ENCODE measurements at places on chromosomes 6 and 20.

GRCh38 chr6:88919032-88919431 lies 44.4 kb downstream of the RNGTT start:
- DNase-seq, result no peak

GRCh38 chr6:61711849-61712248 lies 574.2 kb downstream of the KHDRBS2 start:
- no peak for DNase-seq

GRCh38 chr6:144681334-144681733 lies 396.2 kb downstream of the UTRN start:
- no peak for DNase-seq

GRCh38 chr20:59820204-59821041 lies 113.0 kb downstream of the SYCP2 start:
- no peak for DNase-seq

GRCh38 chr20:14785065-14785743 lies 447.8 kb upstream of the FLRT3 start:
- no peak for DNase-seq

GRCh38 chr6:129393654-129394053 lies 316.3 kb downstream of the ARHGAP18 start:
- DNase-seq, result no peak

DNA sequence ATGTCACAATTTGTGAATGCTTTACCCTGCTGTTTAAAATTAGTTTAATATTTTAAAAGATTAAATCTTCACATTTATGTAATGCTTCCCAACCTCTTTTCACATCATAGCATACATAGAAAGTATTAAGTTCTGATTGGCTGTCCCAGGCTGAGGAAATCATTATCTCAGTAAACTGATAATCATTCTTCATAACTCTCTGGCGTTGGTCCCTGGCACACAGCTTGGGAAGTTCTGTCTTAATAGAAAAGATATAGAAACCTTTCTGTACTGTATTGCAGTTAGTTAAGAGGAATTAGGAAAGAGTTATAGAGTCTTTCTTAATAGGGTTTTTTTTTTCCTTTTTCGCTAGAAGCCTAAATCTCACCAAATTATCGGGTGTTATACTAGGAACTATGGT lies 85.4 kb downstream of the CBFA2T2 start:
- DNase-seq, result no peak

DNA sequence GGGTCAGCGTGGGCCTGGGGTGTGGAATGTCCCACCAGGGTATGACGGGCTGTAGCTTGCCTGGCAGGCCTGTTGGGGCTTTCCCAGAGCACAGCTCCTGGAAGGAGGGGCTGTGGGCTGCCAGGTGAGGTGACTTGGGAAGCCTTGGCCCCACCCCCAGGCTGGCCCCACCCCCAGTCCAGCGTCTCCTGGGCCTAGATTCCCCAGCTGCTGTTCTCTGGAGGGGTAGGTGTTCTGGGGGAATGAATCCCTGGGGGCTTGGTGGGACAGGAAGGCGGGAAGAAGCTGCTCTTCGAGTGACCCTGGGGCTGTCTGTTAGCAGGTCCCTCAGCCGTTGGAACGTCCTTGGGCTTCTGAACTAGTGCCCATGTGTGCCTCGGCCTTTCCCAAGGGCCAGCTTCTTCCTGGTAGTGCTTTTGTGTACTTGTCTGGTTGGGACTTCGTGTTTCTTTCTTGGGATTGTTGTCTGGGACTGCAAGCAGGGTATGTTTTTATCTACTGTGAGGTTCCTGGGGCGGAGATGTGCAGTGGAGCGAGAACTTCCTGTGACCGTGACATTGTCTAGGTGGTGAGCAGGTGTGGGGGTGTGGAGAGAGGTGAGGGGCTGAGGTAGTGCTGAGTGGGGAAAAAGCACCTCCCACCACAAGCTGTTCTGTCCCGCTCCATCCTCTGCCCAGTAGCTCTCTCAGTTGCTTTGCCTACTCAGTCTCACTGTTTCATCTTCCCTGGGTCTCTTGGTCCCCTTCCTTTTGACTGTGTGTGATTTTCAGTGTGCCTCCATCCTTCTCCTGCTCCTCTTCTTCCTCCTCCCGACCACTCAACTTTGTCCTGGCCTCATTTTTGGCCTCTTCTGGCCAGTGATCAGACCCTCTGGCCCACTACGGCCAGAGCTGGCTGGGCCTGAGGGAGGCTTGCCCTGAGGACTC lies 1.3 kb upstream of the DDR1 start:
- DNase-seq, result no peak

DNA sequence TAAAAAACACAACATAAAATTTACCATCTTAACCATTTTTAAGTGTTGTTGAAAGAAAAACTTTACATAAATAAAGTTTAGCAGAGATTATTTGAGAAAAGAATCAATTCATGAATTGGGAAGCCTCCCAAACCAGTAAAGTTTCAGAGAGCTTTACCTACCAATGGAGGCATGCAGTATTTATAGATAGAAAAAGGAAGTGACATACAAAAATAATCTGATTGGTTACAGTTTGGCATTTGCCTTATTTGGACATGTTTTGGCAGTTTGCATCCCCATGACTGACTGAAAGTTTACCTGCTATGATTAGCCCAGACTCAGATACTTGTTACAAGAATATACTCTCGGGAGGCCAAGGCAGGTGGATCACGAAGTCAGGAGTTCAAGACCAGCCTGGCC lies 3.7 kb upstream of the CMTR1 start:
- no peak for DNase-seq

DNA sequence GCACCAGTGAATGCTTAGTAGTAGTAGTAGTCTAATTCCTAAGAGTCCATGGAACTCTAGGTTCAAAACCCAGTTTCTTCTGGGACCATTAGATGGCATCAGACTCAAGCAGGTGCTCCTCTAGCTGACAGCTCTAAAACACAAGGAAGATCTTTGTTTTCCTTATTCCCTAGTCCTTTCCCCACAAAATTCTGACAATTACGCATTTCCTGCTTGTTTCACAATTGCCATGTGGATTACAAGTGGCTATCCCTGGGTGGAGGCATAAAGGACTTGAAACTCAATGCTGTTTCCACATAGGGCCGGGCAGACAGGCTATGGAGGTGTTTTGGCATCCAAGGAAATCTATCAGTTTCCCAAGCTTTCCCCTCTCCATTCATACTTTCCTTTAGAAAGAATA lies 9.2 kb upstream of the HLA-DOB start:
- DNase-seq, result no peak

- DNase-seq, result no peak
Observed at GRCh38 chr6:77548662-77549366, 85.5 kb upstream of the HTR1B start.

DNA sequence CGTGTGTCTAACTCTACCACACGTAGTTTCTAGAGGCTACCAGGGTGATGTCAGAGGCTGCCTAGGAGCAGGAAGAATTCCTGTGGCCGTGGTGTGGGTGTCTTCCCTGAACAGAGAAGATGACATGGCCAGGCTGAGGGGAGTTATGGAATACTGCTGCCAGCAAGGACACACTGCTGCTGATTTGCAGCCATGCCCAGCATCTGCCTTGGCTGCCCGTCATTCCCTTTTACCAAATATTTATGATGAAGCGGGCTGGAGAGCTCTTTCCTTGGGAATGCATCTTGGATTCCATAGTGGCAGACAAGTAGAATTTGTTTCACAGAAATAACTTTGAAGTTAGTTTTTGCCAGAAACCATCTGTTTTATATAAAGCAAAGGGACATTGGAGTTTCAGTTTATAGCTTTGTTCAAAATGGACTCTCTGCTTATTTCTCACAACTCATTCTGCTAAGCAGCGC lies 80.8 kb upstream of the VSTM2L start:
- no peak for DNase-seq

DNA sequence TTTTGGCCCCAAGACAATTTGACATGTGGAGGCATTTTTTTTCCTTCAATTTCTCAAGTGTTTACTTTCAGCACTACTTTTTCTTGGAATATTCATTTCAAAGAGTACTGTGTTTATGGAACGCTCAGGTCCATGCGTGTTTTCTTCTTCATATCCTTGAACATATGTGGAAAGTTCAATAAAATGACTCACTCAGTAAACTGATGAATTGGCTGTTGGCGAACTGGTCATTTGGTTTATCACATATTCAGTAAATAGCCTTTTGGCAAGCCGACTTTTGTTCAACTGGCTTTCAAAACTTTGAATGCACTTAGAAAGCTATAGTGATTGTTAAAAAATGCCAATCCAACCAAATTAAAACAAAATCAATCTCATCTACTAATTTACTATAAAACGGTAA lies 964.6 kb upstream of the SLC35B3 start:
- DNase-seq, result no peak

- no peak for DNase-seq
Observed at GRCh38 chr6:161374971-161375873, 101.4 kb upstream of the AGPAT4 start.

DNA sequence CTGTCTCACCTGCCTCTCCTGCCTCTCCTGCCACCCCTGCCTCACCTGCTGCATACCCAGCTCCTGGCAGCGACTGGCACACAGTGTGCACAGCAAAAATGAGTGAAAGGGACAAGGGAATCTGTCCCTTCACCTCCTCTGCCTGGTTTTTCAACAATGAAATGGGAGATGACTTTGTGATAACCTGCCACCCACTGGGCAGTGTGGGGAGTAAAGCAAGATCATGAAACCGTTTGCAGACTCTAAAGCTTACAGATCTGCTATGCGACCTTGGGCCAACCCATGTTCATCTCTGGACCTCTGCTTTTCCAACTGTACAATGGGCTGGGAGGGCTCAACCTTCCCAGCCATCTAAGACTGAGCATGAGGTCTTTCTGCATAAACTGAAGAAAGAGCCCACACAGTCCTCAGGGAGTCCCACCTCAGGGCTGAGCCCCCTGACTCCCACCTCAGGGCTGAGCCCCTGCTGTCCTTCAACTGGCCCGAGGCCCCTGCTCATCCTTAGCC lies 81.1 kb downstream of the RIPOR3 start:
- no peak for DNase-seq

DNA sequence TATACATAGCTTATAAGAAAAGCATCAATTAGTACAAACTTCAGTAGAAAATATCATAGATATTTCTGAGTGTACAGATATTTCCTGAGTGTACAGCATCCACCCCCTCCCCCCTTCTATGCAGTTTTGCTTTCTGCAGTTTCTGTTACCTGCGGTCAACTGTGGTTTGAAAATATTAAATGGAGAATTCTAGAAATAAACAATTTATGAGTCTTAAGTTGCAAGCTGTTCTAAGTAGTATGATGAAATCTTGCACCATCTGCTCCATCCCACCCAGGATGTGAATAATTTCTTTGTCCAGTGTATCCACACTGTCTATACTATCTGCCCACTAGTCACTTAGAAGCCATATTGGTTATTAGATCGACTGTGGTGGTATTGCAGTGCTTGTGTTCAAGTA lies 15.8 kb upstream of the GPR63 start:
- DNase-seq, result no peak

DNA sequence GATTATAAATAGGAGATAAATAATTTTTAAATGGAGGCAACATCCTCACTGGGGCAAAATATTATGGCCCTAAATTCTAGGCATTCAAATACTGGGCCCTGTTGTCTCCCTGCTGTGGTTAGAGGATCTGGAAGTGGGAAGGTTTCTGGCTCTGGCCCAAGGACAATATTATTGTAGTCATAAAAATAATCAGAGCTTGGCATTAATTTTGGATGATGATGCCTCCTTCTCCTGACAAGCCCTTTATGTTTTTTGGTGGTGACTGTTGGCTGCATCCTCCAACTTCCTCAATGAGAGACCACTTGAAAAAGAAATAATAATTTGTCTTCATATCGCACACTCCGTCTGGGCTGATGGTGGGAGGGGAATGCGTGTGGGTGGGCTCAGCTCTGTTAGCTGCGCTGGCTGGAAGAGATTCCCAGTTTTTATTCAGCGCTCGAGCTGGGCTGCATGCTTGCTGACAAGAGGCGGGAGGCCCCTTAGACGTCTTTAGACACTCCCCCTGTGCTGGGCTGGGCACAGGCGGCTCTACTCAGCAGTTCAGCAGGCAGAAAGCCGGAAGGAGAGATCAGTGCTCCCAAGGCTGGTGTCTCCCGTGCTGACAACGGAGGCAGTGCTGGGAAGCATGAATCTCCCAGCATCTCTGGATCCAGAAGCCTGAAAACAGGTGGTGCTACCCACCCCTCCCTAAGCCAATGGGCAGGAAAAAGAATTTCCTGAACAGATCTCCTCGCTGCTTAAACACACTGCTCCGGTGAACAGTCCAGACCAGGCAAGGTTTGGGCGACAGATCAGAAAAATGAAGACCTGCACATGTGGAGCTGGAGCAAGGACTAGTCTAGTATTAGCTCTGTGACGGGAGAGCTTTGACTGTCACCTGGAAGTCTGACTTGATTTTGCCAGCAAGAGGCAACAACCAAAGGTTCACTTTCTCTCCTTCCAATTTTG lies 97.7 kb downstream of the SYCP2 start:
- DNase-seq, result no peak

DNA sequence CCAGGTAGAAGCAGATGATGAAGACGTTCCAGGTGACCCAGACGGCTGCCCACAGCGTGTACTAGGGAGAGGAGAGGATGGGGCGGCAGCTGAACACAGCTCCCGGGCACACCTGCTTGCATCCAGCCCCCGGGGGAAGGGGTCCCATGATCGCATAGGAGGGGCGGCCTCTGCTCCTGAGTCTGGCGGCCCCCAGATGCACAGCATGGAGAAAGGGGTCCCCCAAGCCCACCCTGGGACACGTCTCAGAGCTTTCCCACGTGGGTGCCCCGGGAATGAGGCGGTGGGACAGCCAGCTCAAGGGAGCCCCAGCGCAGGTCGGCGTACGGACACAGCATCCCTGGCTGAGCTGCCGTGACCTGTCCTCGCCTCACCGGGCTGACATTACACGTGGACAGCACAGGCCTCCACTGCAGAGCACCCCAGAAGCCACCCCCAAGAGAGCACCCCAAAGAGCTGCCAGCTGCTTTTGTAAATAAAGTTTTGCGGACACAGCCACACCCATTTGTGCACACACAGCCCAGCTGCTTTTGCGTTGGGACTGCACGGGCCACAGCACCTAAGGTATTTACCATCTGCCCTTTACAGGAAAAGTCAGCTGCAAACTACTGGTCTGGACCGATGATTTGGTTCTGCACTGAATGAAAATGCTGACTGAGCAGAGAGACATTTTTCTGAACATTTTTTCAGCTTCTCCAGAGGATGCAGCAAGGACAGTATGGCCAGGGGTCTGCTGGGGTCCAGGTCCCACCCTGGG lies 5.2 kb downstream of the NKAIN4 start:
- DNase-seq, result no peak

DNA sequence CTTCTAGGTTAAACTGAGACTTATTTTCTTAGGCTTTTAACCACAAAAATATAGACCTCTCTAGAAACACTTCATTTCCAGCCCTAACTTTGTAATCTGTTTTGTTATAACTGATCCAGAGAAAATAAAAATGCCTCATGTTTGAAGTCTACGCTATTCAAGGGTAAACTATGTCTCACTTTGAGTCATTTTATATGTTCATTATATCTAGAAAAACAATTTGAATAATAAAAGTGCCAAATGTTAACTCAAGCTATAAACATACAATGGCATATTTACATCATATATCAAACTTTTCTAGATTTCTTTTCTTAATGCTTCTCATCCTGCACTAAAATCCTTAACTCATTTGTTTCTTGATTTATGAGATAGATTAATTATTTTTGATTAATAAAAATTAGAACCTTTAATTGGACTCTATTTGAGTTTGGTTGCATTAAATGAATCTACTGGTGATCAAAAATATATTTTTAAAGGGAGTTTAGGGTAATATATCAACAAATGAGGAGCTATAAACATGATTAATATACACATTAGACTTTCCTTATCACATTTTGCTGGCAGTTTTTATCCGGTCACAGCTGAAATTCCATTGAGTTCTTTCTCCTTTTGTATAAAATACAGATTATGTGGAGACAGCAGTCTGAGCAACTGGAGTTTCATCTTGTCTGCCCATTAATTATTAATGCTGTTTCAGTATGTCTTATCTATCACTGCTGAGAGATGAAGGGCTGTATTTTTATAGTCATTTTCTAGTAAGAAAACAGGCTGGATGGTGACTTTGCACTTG lies 246.5 kb downstream of the TBX18 start:
- no peak for DNase-seq
